Activated T-helper 1 cell treated with anti-CD3 and anti-CD28 coated beads, Interleukin-12 subunit alpha, Interleukin-12 subunit beta, Interleukin-2, Interleukin-4 antibody, amounts not matched to agents 30 ng/mL and 10 ng/mL and 1 ng/mL, durations not matched to agents 14 hours and 24 hours and 36 hours (primary cell): ENCODE measurements at places on chromosomes 11 and 22.

DNA sequence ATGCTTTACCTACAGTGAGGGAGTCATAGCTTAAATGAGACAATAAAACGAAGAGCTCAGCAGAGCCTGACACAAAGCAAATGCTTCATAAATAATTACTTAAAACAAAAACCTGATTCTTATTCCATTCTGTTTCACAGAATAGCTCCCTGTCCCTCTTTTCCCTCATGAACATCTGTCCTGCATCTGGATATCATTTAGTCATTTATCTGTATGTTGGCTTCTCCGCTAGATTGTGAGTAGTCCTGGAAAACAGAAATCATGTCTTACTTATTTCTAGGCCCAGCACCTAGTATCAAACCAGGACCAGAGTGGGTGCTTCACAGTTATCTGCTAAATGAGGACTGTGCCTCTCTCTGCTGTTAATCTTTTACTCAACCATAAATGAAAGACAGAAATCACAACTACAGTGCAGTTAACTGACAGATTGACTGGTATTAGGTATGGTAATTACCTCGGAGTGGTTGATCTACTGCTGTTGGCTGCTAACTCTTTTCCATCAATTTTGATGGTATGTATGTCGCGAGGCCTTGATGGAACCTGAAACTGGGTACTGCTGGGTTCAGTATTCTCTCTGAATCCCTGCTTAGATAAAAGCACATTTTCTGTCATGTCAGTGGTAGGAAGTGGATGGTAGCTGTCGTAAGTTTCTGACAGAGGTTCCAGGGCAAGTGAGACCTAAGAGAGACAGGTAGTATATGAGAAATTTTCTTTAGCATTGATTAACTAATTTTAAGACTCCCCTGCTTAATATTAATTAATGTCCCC lies 31.5 kb downstream of the C2CD3 start:
- no peak for DNase-seq

GRCh38 chr22:37126383-37126782 lies 16.9 kb upstream of the TMPRSS6 start:
- DNase-seq = no peak

- DNase-seq = no peak
These were observed 40.0 kb upstream of the FIBIN start for GRCh38 chr11:26953770-26954392.

DNA sequence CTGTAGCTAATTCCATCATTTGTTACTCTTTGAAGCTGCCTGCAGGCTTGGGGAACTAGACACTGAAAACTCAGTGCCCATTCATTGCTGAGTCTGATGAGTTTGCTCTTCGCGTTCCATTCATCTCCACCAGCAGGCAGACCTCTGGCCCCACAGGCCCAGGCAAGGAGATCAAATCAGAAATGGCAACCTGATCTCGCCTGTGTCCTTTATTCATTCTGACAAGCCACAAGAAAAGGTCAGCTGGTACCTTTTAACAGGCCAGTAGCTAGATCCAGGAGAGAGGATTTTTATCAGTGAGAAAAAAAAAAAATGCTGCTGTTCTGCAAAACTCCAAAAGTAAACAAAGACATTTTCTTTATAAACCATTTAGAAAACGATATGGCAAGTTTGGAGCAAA lies 742.5 kb downstream of the ETS1 start:
- DNase-seq = no peak

DNA sequence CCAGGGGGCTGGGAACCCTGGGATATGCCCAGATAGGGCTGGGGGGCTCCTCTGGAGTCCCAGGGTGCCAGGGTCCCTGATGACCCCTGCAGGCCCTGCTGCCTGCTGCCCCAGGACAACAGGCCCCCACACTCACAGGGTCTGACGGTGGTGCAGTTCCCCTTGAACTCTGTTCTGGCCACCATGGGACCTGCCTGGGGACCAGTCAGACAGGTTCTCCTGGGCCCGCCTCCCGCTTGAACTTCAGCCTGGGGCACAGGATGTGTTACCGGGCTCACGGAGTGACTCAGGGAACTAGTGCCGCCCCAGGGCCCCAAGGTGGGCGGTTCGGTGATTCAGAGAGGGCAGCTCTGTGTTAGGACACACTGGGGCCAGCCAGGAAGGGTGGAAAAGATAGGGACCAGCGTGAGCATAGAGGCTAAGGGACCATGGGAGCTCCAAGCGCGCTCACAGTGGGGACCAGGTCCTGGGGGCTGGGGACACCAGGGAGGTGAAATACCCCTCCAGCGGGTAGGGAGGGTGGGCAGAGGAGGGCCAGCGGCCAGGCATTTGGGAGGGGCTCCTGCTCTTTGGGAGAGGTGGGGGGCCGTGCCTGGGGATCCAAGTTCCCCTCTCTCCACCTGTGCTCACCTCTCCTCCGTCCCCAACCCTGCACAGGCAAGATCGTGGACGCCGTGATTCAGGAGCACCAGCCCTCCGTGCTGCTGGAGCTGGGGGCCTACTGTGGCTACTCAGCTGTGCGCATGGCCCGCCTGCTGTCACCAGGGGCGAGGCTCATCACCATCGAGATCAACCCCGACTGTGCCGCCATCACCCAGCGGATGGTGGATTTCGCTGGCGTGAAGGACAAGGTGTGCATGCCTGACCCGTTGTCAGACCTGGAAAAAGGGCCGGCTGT lies 21.5 kb upstream of the TXNRD2 start:
- DNase-seq = no peak
